ENCODE measurements at places on chromosomes 16 and 17.
A peak's percentile ranks its signal among the peaks of the same experiment; 100 is the strongest.

- peak; percentile 85 for ATAC-seq
Measured at GRCh38 chr17:81959362-81960129, 1.4 kb downstream of the NOTUM start.

DNA sequence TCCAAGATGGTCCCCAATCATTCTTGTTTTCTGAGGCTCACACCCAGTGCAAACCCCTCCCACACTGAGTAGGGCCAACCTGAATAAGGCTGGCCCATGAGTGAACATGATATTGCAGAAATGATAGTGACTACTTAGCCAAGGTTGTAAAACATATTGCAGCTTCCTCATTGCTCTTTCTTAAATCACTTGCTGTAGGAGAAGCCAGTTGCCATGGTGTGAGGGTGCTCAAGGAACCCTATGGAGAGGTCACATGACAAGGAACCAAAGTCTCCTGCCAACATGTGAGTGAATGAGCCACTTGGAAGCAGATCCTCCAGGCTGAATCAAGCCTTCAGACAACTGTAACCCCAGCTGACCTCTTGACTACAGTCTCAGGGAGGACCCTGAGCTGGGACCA, 191.4 kb downstream of the RGS9 start:
- no peak for ATAC-seq

GRCh38 chr17:79026376-79027273, 2.7 kb downstream of the C1QTNF1 start:
- peak; percentile 52 for ATAC-seq

GRCh38 chr17:3916825-3917224, 560 bp upstream of the P2RX1 start:
- no peak for ATAC-seq

- no peak for ATAC-seq
Measured at GRCh38 chr17:45073414-45074070, 12.4 kb downstream of the NMT1 start.

DNA sequence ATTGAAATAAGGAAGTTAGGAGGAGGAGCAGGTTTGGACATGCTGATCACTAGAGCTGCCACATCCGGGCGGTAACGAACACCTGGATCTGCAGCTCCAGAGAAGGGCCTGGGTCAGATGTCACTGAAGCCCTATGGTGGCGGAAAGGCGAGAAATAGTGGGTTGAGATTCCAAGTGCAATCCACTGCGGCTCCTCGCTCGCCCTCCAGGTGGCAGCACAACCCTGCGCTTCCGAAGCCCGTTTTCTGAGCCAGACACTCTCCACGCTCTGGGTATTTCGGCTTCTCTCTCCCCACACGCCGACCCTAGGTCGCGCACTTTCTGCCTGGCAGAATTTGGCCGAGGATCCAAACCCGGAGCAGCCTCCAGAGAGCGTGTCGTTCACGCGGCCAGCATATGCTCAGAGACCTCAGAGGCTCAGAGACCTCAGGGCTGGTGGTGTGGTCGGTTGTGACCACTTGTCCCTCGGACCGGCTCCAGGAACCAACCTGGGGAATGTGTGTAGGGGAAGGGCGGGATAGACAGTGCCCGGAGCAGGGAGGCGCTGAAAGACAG, 922 bp upstream of the SLC2A4 start:
- ATAC-seq = peak; percentile 92

GRCh38 chr17:82225368-82226029, 3.3 kb upstream of the SLC16A3 start:
- no peak for ATAC-seq

- ATAC-seq = no peak
Measured at GRCh38 chr17:81131486-81132196, 33.7 kb upstream of the PVALEF start.

- ATAC-seq = no peak
Measured at GRCh38 chr17:81890447-81891302, 711 bp downstream of the ALYREF start.

- ATAC-seq = no peak
Measured at GRCh38 chr16:59058250-59058649, 324.1 kb upstream of the GOT2 start.

DNA sequence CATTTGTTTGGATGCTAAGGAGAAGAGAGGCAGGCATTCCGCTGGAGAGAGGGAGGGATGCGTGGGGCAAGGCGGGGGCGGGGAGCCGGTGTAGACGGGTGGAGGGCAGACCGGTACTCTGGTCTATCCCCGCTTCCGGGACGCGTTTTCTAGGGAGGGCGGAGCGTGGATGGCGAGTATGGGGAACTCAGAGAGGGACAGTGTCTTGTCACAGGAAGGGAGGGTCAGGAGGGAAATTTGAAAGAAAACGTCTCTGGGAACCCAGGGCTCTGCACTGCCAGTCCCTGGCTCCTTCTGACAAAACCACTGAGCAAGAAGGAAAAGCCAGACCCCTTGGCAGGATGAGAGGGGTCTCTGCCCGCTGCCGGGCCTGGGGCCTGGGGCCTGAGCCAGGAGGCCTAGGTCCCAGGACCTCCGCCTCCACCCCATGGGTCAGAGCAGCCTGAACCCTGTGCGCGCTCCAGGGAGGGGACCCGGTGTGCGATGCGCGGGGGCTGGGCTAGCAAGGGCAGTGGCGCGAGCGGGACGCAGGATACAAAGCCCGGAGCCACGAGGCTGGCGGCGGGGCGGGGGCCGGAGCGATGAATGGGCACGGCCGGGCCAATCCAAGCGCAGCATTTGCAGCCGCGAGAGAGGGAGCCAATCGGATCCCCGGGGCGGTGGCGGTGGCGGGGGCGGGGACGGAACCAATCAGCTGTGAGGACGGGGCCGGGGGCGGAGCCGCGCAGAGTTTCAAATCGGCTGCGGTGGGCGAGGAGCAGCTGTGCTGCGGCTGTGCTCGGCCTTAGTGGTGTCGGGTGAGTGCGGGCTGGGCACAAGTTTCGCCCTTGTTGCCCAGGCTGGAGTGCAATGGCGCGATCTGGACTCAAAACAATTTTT, at the start of gene PIMREG:
Gene PIMREG, plus strand, starts transcription at position 764 of the 879 bp plus-strand sequence. CDS start 656 bp downstream, outside the sequence.
- peak; percentile 97 for ATAC-seq

DNA sequence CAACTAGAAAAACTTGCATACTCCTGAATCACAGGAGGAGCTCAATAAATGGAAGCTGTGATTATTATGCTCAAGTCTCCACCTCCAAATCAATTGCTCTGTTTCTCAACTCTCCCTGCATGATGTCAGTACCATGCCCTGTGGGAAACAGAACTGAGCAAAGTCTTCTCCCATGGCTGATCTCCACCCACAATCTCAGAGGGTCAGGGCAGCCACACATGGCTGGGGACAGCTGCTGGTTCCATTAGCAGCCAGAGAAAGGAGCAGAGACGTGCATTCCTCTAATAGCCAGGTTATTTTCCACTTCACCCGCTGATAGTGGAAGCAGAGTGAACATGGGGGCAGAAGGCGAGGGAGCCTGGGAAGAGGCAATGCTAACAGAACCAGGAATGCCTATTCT, 85.5 kb upstream of the TMEM132E start:
- ATAC-seq = no peak

GRCh38 chr16:3654249-3654991, at the start of gene DNASE1:
TSS of gene DNASE1 (plus strand) at chr16:3654691. CDS start at chr16:3655374, 683 bp downstream.
- peak; percentile 89 for ATAC-seq

DNA sequence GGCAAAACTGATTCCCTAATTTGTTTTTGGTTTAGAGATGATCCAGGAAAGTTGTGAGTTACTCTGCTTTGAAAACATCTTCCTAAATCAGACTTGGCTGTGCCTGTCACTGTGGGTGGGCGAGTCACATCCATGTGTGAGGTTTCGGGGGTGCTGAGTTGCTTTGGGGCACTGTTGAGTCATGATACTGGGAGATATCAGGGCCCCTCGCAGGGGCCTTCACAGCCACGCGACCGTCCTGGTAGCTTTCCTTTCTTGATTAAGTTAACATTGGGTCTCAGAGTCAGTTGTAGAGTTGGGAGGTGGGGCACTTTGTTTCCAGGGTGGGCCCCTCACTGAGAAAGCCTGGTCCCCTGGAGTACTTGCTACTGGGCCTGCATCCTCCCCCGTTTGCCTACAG, 58.3 kb upstream of the LGALS9 start:
- no peak for ATAC-seq

DNA sequence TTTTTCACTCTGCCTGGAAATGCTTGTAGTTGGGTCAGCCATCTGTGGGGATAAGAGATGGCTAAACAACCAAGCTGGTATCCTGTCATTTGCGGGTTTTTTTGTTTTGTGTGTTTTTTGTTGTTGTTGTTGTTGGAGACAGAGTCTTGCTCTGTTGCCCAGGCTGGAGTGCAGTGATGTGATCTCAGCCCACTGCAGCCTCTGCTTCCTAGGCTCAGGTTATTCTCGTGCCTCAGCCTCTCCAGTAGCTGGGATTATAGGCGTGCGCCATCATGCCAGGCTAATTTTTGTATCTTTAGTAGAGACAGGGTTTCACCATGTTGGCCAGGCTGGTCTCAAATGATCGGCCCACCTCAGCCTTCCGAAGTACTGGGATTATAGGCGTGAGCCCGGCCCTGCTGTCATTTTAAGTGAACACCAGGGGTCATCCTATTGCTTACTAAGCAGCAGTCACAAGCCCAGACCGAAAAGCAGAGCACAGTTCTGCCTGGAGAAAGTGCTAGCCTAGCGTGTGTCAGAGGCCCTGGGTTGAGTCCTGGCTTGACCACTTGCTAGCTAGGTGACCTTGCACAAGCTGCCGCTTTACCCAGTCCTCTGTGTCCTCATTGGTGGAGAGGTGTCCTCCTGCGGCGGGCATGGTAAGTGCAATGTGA, 4.6 kb downstream of the SMCR8 start:
- ATAC-seq = 0 out of 3 replicates have a peak, but pooled peaks have one; percentile 7

DNA sequence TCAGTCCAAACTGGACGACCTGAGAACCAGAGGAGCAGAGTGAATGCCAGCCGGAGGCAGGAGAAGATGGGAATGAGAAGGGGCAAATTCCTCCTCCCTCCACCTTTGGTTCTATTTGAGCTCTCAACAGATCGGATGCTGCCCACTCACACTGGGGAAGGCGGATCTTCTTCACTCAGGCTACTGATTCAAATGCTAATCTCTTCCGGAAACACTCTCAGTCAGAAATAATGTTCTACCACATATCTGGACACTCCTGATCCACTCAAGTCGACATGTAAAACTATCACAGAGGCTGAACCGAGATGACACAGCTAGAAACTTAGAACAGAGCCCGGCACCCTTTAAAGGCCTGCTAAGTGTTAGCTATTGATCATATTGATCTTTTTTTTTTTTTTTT, 57.4 kb upstream of the GRIN2A start:
- no peak for ATAC-seq

- ATAC-seq = no peak
Measured at GRCh38 chr17:28959471-28959871, 8.2 kb upstream of the PHF12 start.

DNA sequence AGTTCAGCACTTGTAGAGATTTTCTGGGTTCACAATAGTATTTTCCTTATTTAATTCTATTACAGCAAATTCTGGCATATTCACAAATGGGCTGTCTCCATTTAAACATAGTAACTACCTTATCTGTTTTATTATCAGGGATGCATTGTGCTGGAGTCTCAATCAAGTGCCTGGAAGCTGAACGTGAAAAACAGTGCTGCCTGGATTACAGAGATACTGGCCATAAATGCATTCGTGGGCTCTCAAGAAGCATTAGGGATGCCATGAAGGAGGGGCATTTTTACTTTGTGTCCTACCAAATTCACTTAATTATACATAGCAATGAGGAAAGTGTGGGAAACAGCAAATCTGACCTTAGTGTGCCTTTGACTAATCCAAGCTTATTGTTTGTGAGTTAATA, 184.6 kb downstream of the ABCC12 start:
- no peak for ATAC-seq

DNA sequence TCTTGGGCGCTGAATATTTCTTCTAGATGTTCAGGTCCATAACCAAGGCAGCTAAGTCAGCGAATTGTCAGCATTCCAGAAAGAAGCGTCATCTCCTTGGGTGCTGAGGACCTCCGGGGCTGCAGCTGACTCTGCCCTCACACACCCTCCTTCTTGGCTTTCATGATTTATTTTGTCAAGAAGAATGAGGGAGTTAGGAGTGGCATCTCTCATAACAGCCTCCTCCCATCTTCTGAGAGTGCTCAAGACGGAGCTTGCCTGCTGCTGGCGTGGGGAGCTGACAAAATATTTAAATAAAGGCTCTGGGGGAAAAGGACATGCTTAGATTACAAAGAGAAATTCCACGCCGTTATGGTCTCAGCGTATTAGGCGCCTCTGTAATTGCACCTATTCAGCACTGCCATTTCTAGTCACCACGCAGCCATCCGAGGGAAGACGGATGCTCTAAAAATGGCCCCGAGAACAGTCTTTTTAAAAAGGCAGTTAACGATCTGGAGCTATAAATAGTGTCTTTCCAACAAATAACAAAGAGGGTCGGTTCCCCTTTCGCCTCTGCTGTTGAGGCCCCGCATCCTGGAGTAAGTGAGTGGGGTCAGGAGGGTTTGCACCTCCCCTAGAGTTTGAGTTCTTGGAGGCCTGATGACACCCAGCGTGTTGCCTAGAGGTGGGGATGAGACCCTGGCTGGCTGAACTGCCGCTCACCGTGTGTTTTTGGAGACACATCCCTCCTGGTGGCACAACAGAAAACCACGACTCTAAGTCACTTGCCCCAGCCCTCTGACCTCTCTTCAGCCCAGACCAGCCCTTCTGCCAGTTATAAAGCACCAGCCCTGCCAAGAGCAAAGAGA, 187.0 kb downstream of the CCDC182 start:
- peak; percentile 43 for ATAC-seq

- ATAC-seq = no peak
Measured at GRCh38 chr17:69928611-69929010, 146.4 kb upstream of the KCNJ16 start.

DNA sequence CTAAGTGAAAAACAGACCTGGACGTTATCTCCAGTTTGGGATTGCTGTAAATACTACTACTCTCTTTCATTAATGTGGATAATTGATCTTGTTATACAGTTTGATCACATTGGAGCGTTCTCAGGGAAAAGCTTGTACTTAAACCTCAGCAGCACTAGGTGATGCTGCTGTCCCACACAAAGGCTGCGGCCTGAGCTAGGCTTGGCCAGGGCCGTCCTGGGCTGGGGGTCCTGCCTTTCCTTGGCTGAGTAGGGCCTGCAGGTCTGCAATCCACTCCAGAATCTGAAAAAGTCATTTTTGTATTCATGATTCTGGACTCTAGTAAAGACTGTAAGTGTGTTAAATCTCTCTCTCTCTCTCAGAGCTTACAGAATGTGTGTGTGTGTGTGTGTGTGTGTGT, 23.7 kb upstream of the PMFBP1 start:
- peak; percentile 30 for ATAC-seq

- ATAC-seq = peak; percentile 56
Measured at GRCh38 chr16:89712274-89712781, 8.4 kb downstream of the VPS9D1 start.

- no peak for ATAC-seq
Measured at GRCh38 chr16:66107661-66108060, 258.8 kb upstream of the CDH5 start.

DNA sequence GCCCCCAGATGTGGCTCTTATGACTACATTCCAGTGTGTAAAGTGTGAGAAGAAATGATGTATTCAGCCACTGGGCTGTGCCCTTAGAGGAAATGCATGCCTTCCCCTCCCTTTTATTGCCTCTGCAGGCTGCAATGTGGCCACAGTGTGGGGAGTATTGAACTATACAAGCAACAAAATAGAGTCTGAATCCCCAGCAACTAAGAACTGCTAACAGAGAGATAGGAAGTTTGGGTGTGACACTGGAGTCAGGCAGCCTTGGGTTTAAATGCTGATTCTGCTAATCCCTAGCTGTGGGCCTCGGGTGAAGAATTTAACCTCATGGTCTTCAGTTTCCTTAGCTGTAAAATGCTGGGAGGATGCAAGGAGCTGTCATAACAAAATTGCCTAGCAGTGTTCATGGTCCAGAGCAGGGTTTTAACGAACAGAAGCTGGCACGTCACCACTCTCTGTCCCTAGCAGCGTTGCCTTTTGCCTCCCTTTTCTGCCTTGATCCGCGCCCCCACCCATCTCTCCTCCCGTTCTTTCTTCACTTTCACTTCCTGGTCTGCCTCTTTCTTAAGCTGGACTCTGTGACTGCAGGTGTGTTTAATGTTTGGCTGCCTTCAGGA, 50.3 kb downstream of the KPNA2 start:
- ATAC-seq = peak; percentile 41
